ENCODE measurements at places on chromosomes 2 and 18.

DNA sequence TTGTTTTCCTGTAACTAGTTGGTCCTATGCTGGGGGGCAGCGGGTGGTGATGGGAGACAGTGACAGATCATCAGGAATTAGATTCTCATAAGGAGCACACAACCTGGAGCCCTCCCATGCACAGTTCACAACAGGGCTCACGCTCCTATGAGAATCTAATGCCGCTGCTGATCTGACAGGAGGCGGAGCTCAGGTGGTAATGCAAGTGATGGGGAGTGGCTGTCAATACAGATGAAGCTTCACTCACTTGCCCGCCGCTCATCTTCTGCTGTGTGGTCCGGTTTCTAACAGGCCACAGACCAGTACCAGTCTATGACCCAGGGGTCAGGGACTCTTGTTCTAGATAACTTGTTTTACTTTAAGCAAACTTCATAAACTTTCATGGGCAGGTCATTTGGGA lies 205.3 kb upstream of the SLC14A2 start:
- no peak for DNase-seq

- no peak for DNase-seq
Observed at GRCh38 chr18:35590935-35591334, 9.4 kb downstream of the GALNT1 start.

DNA sequence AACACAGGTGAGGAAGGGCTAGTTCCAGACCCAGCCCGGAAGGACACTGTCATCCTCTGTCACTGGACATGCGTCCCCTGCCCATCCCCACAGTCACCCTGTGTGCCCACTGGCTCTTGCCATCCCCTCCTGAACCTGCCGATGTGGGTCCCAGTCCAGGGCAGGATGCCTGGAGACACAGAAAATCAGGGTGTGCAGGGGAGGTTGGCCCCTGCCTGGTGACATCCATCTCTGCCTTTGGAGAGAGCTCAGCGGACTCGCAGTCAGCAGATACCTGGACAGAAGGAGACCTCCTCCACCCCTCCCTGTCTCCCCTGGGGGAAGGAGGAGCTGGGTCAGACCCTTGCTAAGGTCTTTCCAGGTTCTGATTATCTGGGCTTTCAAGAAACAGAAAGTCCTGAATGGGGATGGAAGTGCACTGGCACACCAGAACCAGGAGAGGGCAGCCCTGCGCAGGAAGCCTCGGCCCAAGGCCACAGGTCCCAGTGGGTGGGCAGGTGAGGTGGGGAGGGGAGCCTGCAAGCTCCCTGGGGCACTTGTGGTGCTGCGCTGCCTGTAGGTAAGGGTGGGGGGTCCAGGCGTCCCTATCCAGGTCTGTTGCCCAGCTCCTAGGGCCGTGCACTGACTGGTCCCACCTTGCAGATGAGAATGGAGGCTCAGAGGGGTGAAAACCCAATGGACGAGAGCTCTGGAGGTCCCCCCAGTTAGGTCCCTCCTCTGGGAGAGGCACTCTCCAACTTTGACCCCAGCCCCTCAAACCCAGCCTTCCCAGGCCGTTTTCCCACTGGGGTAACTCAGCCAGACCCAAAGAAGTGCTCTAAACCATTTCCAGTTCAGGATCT lies 9.7 kb upstream of the OTOS start:
- DNase-seq = no peak

GRCh38 chr2:20356042-20356441 lies 5.4 kb upstream of the PUM2 start:
- DNase-seq = no peak

- no peak for DNase-seq
Observed at GRCh38 chr2:134985061-134985460, 62.2 kb downstream of the MAP3K19 start.

- no peak for DNase-seq
Observed at GRCh38 chr2:8993902-8994278, 9.6 kb downstream of the MBOAT2 start.

- DNase-seq = no peak
Observed at GRCh38 chr2:8976442-8977259, 26.8 kb downstream of the MBOAT2 start.

DNA sequence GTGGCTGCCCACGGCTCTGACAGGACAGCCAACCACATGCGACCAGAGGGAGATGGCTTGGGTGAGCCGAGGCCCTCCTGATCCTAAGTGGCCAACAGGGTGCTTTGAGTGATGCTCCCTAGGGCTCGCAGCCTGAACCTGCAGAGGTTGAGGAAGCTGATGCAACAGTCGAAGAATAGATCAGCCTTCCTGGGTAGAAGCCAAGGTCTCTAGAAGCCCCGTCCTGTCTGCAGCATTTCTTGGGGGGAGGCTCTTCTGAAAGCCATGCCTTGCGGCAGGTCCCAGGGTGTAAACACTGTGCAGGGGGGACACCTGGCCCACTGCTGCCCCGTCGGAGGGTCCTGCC lies 136.4 kb downstream of the HDAC4 start:
- no peak for DNase-seq

DNA sequence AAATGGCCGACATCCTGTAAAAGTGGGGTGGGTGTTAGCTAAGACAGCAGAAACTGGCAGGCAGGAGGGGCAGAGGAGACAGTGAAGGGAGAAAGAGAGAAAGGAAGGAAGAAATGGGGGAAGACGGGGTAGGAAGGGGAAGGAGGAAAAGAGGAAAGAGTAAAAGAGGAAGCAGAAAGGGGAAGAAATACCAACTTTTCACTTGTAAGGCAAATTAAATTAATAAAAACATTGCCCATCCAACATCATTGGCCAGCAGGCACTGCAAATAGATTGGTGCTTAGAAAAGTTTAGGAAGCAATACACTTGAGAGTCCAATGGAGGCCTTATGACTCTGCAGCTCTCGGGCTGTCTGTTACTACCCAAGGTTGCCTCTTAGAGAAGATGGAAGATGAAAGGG lies 116.7 kb downstream of the TNS1 start:
- no peak for DNase-seq

DNA sequence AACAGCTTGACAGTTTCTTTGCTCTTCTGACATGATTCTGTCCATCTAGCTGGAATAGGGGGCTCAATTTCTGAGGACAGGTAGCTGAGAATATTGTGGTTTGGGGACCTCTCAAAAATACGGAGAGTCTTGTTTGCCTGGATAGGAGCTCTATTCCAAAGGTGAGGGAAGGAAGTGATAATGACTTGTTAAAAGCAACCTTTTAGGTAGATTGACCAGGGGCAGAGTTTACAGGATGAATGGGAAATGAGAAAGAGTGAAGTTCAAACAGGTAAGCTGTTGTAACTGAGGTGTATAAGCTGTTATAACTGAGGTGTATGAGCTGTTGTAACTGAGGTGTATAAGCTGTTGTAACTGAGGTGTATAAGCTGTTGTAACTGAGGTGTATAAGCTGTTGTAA lies 25.1 kb downstream of the PARD3B start:
- no peak for DNase-seq

GRCh38 chr18:63284173-63284799 lies 35.3 kb downstream of the BCL2 start:
- DNase-seq = no peak

DNA sequence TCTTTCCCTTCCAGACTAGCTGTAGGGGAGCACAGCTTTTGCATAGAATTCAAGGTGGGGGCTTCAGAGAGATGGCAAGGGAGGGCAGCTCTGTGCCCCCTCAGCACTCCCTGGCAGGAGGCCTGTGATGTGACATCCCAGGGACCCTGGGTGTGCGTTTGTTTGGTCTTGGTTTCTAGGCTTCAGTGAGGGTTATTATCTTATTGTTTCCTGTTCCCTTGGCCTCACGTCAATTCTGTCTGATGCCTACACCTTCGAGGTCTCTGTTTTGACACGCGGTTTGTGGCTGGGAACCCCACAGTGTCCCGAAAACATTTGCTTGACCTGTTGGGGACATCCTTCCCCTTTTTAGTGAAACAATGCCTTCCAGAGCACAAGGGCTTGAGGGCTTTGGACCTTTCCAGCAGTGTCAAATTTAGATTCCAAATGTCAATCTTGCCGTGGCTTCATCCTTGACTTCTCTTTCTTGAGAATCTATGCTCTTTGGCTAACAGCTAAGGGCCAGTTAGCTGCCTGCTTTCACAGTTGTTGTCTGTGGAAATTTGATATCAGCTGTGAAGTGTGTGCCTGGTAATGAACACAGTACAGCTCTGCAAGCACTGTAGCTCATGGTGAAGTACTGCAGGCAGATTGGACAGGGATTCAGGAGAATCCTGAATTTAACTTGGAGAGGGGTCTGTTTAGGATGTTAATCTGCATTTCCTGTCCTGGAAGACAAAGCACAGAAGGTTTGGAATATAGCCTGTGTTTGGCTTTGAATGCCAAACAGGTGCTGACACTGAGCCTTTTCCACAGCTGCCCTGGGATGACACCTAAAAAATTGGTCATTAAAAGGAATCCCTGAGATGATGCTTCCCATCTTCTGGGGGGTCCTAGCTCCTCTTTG lies 108.2 kb upstream of the CXCR4 start:
- no peak for DNase-seq

DNA sequence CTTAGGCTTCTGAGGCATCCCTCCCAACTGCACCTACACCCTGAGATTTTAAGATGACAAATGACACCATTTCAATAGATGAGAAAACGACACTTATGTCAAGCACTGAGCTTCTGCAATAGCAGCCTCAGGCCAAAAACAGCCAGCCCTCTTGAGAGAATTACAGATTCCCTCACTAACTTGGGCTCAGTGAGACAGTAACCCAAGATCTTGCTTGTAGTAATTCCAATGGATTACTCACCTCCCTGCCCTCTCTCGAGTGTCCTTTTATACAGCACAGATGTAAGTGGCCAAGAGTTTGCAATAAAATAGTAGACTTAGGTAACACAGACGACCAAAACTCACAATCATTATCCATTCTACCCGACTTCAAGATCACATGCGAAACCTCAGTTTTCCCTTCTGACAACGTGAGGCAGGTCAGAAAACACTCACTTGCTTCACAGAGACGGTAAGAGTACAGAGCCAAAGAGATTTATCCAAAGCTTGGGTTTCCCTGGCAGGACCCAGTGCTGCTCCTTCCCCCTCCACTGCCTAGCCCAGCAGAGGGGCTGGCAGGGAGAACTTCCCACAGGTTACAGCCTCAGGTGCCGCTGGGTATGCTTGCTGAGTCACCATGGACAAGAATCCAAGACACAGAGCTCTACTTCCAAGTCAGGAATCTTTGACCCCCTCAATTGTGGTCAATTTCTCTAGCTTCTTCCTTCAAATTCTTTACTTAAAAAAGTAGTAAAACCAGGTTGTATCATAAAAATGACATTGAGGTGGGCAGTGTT lies 181.4 kb downstream of the MYO5B start:
- no peak for DNase-seq

DNA sequence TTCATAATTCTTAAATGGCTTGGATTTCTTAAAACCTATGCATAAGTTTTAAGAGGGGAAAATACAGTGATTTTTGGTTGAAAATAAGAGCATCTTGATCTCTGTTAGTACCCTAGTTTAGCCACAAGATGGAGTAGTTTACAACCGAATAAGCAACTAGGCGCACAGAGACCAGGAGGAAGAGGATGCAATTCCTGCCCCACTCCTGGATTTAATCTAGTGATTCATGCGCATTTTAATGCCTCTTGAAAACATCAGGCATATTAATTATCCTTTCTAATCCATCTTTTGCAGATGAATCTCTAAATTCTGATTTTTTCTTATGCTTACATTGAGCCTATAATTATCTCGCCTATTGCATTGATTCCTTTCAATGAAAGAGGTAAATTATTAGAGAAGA lies 76.7 kb downstream of the MRPS9 start:
- DNase-seq = no peak

Measured in stimulated activated effector memory CD8-positive, alpha-beta T cell treated with anti-CD3 and anti-CD28 coated beads, Interleukin-12 subunit alpha, Interleukin-12 subunit beta, amount 100 ng/mL, for 72 hours (primary cell).